ENCODE measurements at places on chromosomes 1 and 21.

GRCh38 chr1:44609768-44610526, 64.3 kb downstream of the TMEM53 start:
- DNase-seq, result no peak

DNA sequence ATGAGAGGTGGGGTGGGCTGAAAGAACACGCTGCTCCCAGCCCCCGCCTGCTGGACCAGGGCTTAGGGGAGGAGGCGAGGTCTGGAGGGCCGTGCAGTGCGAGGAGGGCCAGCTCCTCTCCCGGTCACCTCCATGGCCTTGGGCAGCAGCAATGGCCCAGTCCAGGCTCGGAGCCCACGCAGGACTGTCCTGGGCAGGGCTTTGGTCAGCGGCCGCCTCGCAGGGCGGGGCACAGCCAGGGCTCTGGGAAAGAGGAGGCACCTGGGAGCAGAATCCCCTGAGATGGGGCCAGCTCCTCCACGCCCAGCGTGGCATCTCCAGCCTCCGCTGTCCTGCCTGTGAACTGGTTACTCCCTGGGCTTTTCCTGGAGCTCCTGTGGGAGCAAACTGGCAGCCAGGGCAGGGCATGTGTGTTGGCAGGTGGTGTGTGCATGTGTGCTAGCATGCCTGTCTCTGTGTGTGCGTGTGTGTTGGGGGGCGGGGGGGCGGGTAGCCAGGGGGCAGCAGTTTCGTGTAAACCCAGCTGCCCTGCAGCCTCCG, 27.4 kb downstream of the ARHGEF16 start:
- DNase-seq, result no peak

- DNase-seq, result no peak
Observed at GRCh38 chr1:169108223-169108622, 1.7 kb downstream of the ATP1B1 start.

DNA sequence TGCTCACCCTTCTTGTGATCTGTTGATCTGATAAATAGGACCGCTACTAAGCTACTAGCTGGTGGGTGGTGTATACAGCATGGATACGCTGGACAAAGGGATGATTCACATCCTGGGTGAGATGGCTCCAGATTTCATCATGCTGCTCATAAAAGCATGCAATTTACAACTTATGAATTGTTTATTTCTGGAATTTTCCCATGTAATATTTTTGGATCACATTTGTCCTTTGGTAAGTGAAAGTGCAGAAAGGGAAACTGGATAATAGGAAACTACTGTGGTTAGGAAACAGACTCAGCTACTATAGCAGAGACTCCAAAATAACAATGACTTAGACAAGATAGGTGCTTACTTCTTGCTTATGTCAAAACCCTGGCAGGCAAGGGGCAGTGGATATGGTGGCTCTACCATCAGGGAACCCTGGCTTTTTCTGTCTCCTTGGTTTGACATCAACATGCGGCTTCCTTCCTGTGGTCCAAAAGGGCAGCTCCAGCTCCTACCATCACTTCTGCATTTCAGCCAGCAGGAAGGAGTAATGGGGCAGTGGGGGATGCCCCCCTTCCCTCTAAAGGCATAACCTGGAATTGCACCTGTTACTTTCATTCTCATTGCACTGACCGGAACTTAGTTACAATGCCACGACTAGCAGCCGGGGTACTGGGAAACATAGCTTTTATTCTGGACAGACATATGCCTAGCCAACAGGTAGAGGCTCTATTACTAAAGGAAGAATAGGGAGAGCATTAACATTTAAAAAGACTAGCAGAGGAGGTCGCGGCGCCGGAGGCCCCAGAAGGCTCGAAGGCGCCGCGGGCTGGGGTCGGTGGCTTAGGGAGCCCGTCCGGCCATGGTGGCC, 13.8 kb upstream of the AK2 start:
- no peak for DNase-seq

DNA sequence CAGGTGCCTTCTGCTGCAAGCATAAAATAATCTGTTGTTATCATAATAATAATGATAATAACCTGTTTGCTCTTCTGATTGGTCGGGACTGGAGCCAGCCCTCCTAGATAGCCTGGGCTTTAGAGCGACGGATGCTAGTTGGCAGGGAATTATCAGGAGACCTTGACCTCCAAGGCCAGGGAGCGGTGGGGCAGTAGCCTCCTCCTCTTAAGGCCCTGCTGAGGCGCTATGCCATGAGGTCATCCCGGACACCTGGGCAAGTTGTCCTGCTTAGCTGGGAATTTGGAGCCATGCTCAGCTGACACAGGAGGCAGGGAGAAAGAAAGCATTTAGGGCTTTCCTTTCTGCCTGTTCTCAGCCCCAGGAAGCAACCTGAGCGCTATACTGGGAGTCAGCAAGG, 15.6 kb downstream of the C1orf115 start:
- no peak for DNase-seq

DNA sequence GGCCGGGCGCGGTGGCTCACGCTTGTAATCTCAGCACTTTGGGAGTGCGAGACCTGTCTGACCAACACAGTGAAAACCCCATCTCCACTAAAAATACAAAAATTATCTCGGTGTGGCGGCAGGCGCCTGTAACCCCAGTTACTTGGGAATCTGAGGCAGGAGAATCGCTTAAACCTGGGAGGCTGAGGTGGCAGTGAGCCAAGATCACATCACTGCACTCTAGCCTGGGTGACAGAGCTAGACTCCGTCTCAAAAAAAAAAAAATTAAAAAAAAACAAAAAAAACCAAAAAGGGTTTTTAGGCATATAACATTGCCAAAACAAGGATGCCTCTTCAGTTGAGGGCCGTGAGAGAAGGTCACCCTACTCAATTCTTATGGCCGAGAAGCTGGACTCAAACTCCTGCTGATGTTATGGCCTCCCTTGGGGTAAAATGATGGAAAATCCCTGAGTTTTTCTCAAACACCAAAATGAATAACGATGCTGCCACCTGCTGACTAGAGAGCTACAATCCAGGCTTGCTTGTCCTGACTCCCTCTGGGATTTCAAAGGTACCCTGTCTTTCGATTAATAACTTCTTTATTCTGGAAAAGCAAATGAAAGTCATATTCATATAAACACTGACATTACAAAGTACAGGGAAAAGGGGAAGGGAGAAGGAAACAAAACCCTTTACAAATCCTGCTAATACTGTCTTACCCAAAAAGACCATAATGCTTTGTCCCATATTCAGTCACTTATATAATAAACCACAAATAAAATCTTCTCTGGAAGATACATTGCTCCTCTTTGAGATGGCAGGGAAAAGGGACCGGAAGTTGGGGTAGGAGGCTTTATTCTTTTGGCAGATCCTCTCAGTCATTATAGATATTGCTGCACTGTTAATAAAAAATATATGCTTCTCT, 10.7 kb downstream of the RAB42 start:
- peak; percentile 70 for DNase-seq

DNA sequence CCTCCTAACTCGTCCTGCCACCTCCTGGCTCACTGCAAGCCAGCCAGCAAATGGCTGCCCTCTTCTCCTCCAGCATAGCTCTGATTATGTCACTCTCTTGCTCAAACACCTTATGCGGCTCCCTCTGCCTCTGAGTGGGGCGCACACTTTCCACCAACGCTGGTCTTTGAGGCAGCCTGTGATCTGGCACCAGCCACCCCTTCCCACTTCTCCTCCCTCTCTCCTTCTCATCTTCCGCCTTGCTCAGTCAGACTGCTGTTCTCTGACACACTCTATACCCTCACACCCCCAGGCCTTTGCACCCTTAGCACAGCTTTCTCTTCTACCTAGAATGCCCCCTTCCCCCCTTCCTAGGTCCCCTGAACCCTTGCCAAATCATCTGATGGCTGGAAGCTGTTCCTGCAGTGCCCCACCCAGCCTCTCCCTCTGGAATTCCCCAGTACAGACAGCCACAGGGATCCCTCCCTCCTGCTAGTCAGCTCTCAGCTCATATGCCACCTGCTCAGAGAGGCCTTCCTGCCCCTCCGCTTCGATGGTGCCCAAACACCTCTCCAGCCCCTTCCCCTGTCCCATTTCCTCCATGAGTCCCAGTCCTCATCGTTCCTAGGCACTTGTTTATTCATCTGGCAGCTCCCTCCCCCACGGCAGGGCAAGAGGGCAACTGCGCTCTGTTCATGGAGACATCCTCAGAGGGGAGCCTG, 21.7 kb upstream of the PEF1 start:
- DNase-seq, result no peak

DNA sequence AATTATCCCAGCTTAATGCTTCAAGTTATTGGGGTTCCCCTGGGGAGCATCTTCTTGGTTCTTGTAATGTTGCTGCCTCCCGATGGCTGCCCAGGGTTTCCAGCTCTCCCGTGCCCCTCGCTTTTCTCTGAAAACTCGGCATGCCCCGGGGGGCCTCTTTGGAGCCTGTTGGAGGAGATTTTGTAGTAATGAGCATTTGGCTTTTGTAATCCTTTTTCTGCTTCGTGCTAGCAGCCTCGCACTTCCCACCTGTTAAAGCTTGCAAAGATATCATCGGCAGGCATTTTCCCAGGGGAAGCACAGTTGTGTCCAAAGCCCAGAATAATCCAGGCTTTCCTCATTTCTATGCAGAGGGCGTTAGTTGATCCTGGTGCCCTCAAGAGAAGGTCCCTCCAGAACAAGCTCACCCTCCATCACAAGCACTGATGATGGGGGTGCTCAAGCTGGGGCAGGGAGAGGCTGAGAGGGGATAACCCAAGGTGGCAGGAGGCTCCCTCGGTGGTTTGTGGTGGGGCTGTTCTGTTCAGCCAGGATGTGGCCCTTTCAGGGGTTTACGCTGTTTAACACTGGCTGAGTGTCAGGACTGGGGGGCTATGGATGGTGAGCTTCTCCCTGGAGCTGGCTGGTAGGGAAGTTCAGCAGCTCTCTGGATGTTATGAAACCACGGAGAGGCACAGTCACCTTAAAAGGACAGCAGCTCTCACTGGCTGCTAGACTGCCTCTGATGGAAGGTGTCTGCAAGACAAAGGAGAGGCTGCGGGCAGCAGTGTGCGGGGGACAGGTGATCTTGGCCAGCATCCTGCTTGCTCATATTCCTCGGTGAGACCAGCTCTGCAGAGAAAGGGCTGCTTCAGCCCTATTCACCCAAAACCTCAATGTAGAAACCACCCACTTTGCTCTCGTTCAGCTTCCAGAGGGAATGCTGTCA, 477.1 kb upstream of the VAMP3 start:
- no peak for DNase-seq

- no peak for DNase-seq
Observed at GRCh38 chr1:23331713-23332112, 12.4 kb downstream of the HNRNPR start.

- no peak for DNase-seq
Observed at GRCh38 chr1:36919491-36920145, 114.7 kb downstream of the GRIK3 start.

DNA sequence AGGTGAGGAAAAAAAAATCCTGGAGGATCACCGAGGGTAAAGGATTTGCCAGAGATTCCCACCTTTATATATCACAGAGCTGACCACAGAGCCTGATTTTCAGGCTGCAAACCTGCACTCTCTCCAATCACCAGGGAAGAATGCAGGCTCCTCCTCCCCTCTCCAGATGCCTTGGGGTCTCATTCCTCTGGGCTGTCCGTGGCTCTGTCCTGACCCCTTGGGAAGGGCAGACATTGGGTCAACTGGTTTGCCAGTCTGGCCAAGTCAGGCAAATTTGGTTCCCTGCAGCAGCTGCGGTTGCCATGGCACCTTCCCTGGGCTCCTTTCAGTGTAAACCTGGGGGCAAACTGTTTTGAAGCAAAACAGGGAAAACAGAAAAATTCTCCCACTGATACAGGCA, 11.6 kb upstream of the OPRD1 start:
- no peak for DNase-seq

DNA sequence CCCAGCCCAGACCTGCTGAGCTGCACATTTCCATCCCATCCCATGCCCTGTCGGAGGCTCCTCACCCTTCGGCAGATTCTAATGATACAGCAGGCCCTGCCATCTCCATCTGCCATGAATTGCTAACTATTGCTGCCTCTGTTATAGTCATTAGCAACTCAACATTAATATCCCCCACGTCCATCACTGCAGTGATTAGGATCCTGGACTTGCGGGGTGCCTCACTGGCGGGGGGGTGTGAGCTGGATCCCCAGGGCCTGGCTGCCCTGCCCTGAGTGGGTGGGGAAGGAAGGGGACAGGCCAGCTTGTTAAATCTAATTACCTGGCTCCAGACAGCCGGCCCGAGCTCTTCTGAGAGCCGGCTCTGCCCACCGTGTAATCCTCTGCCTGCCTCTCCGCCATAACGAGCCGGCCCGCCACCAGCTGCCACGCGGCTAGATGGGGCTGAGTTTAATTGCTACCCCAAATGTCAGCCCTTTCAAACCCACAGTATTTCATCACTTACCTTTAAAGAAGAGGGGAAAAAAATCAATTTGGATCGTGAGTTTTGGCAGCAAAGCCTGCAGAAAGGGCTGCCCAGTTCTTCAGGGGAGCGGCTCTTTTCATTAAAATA, 227.3 kb upstream of the CSF3R start:
- no peak for DNase-seq

GRCh38 chr1:62732331-62732730, 44.1 kb upstream of the DOCK7 start:
- DNase-seq, result no peak

- DNase-seq, result no peak
Observed at GRCh38 chr1:173393659-173394000, 83.5 kb upstream of the PRDX6 start.

- DNase-seq, result no peak
Observed at GRCh38 chr1:228511546-228512445, 24.6 kb downstream of the RNF187 start.

- no peak for DNase-seq
Observed at GRCh38 chr1:209586221-209586740, 2.8 kb downstream of the CAMK1G start.

Measured in heart left ventricle (tissue), 16 donors.